RWPE2 (cell line): ENCODE measurements at places on chromosomes 12 and 14.

DNA sequence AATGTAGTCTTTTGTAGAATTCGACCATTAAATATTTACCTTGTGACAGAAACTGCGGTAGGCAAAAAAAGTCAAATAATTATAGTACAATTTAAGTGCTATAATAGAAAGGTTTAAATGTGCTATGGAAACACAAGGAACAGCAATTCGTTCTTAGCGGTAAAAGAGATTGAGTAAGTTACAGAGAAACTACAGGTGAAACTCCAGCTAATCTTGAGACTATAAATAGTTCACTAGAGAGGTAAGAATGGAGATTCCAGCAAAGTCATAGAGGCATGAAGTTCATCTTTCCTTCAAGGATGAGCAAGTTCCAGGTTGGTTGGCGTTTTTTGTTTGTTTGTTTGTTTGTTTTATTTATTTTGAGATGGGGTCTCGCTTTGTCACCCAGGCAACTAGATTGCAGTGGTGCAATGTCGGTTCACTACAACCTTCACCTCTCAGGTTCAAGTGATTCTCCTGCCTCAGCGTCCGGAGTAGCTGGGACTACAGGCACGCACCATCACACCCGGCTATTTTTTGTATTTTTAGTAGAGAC is 878 bp upstream of the R3HDM2 start:
- DNase-seq, result no peak

DNA sequence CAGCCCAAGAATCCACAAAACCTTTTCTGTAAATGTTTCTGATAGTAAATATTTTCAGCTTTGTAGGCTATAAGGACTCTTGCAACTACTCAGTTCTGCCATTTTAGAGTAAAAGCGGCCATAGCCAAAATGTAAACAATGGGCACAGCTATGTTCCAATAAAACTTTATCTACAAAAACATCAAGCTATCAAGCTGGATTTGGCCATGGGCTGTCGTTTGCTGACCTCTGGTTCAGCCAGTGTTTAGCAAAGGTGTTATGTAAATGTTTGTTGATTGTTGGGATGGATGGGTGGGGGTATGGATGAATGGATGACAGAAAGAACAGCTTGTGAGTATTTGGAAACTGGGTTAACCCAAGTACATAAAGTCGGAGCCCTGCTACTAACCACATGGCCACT is 111.1 kb upstream of the VRK1 start:
- DNase-seq, result no peak

DNA sequence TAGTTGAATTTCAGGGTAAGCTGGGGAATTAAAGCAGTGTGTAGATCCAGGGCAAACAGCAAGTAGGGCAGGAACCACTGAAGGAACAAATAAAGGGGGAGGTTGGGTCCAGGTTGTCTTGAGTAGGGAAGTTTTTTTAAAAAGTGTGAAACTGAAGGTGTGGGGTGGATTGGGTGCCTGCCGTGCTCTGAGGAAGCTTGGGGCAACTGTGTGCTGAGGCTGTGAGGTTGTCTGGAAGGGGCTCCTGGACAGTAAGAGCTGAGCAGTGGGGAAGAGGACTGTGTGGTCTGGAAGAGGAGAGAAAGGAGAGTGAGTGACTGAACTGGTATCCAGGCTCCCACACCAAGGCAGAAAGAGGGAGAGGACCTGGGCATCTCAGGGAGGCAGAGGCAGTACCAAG is 10.9 kb upstream of the GPR162 start:
- no peak for DNase-seq

- DNase-seq, result no peak
Observed at GRCh38 chr14:67018720-67019119, 170.5 kb upstream of the GARIN2 start.

DNA sequence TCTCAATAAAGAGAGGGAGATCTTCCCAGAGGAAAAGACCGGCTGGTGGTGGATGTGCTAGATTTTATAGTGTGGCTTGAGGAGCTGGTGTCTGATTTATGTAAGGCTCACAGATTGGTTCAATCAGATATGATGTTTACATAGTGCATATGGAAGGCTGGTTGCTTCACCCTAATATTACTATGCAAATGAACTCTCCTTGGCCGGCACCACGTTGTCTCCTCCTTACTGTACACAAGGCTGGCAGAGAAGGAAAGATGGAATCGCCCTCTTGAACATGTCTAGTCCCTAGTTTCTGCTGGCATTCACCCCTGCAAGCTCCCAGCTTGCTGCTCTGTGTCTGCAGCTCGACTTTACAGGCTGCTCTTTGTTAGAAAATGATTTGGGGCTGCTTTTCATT is 8.9 kb downstream of the FAM186A start:
- DNase-seq, result no peak

- no peak for DNase-seq
Observed at GRCh38 chr12:41013881-41014642, 174.1 kb upstream of the PDZRN4 start.

GRCh38 chr12:29350080-29350479 is 30.9 kb downstream of the ERGIC2 start:
- DNase-seq, result no peak

DNA sequence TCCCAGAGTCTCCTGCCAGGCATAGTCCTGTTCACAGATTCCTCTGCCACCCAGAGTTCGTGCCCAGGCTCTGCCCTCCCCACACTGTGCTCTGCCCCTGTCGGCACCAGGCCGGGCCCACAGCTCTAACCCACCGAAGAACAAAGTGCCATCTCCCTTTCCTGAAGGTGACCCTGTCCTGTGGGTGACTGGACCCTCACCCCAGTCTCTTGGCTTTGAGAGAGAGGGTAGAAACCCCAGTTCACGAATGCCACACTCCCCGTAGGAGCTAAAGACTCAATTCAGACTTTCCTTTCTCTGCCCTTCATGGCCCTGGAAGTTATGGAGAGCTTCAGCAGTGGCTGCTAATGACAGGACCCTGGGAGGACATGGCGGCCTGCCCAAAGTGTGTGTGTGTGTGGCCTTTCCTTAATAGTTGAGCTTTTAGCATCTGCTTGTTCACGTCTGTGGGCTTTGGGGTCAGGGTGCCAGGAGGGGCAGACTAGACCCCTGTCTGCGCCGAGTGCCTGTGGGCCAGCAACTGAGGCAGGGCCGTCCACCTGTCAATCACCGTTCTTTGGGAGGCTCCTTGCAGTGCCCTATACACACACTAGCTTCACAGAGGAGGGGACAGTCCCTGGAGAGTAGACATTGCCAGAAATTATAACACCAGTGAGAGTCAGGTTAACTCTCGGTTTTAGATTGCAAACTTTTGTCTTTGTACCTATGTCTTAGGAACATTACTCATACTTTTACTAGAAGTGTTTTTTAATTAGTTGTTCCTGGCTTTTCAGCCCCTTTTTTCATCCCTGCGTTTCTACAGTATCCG is 84.6 kb upstream of the DYNC1H1 start:
- DNase-seq, result no peak

- no peak for DNase-seq
Observed at GRCh38 chr14:94933486-94933885, 163.6 kb upstream of the GSC start.

GRCh38 chr14:72172597-72172996 is 240.4 kb downstream of the RGS6 start:
- no peak for DNase-seq

GRCh38 chr12:95815632-95816212 is 25.2 kb upstream of the NTN4 start:
- no peak for DNase-seq

- no peak for DNase-seq
Observed at GRCh38 chr12:645563-646071, 17.6 kb downstream of the NINJ2 start.

DNA sequence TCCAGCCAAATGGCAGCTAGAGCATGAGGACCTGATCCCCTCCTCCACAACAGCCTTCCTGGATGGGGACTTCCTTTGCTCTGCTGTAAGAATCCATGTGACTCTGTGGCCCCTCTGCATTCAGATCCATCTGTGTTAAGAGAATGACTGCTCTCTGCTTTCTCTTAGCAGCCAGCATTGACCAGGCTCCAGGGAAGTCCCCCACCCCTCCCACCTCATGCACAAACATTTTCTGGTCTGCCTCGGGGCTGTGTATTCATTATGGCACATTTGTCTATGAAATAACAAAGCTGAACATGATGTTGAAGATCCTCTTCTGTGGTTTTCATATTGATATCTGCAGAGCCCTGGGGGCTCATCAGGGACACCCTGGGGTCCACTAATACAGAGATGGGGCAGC is 201.7 kb downstream of the NUAK1 start:
- no peak for DNase-seq

GRCh38 chr14:104810316-104810715 is 9.4 kb downstream of the ZBTB42 start:
- DNase-seq, result peak; percentile 62

- no peak for DNase-seq
Observed at GRCh38 chr12:88896958-88897357, 316.7 kb upstream of the KITLG start.

GRCh38 chr12:104090685-104091084 is 26.4 kb downstream of the HCFC2 start:
- no peak for DNase-seq

- DNase-seq, result no peak
Observed at GRCh38 chr12:32757157-32757556, 1.5 kb upstream of the YARS2 start.

DNA sequence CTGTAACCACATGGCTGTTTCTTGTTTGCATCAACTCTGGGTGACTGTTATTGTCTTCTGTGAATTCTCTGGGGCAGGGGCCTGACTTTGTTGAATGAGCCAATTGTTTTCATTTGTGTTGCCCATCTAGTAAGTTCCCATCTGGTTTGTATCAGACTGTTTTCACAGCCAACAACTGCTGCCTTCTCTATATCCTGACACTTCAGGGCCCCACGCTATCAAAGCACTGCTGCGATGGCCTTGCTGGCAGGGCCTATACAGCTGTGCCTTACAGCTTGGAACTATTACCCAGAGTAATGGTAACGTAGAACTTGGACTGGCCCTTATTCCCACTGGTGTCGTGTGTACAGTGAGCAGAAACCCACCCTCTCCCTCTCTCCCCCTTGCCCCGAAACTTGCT is 104.3 kb upstream of the DACT1 start:
- no peak for DNase-seq

GRCh38 chr14:72901361-72901760 is 7.5 kb upstream of the DPF3 start:
- no peak for DNase-seq

- no peak for DNase-seq
Observed at GRCh38 chr12:21607701-21608100, 3.1 kb upstream of the GYS2 start.

GRCh38 chr12:131698286-131698685 is 12.6 kb upstream of the SFSWAP start:
- DNase-seq, result no peak

DNA sequence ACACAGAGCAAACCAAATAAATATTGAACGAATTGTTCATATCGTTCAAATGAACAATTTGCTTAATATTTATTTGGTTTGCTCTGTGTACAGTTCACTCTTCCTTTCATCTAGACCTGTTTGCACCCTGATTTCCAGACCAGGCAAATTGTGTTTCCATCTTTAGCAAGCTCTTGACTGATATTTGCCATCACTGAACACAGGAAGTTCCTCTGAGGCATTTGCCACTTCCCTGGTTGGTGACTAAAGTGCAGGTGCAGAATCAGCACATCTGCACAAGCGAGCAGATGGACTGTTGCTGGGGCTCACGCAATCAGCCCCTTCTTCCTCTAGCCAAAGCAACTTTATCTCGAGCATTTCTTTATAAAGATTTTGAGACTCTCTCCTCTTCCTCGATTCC is 112.9 kb downstream of the DAAM1 start:
- no peak for DNase-seq

DNA sequence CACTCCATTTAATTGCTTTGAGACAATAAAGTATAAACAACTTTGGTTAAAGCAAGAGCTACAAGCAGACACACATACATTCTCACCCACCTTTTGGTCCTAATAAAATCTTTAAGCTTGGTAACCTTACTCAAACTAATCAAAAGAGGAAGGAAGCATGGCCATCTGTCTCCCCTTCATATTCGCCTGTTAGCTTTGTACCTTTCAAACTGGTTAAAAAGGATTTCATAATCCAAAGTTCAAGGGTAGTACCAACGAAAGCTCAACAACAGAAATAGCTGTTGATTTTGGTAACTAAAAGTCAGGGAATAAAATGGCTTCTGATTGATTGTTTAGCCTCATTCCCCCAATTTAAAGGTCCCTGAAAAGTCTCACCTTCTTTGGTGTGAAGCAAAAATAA is 456.9 kb downstream of the BCAT1 start:
- DNase-seq, result no peak

DNA sequence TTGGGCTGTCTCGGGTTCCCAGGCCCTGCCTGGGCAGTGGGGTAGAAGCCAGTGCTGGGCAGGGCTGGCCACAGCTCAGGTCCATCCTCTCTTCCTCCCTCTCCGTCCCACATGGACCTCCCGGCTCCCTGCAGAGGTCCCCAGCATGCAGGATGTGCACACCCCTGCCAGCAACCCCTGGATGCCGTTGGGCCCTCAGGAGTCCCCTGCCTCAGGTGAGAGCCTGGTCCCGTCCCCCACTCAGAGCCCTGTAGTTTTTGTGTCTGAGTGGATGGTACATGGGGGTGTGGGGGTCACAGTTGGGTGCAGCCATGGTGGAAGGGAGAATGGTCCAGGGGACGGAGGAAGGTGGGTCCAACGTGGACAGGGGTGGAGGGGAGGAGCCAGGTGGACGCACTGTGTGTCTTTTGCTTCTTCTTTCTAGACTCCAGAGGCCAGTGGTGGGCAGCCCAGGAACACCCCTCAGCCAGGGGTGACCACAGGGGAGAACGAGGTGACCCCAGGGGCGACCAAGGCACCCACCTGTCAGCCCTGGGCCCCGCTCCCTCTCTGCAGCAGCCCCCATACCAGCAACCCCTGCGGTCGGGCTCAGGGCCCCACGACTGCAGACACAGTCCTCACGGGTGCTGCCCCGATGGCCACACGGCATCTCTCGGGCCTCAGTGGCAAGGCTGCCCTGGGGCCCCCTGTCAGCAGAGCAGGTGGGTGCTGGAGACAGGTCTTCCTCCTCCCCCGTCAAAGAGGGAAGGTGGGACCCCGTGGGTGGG is 21.7 kb downstream of the PAPLN start:
- peak; percentile 72 for DNase-seq

DNA sequence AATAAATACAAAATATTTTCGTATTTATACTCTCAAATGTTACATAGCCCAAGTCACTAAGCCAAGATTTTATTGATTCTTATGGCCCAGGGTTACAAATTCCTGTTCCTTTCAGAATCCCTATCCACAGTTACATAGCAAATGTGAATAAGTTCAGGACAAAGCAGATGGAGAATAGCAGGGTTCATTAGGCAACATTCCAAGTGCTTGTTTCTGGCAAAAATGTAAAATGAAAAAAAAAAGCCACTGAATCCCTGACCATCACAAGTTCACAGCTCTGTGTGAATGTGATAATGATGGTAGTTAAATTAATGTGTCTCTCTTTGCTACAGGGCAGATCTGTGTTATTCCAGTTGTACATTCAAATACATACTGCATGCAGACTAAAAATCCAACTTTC is 74.6 kb downstream of the KCNC2 start:
- no peak for DNase-seq

DNA sequence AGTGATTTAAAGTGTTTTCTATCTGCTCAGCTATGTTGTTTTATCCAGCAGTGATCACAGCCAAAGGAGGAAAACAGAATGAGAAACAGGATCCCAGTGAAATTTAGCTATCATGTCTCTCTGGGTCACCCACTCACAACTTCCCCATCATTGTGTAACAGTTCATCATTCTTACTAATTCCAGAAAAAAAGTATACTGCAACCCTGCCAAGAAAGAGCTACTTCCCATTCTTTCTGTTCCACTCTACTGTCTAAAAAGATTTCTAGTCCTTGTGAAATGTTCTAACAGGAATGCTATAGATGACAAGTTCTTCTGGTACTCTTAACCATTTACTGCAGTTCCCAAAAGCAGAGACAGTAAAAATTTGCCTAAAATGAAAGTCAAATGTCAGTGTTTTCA is 39.2 kb upstream of the CD163 start:
- no peak for DNase-seq
